ENCODE measurements at places on chromosomes 1 and 21. TPM values are rescaled to one million over a fixed set of nuclear protein-coding genes. Genes with fewer than 3 reads are reported as not detected.
A peak's percentile ranks its signal among the peaks of the same experiment; 100 is the strongest.

The LDLRAD2 gene
- total RNA-seq: not detected

The GBP2 gene
- 156 TPM for total RNA-seq

The KIF26B gene
- 3.7 TPM for total RNA-seq

The PLCH2 gene
- 0.06 TPM for total RNA-seq

The KIF21B gene
- total RNA-seq: 2.2 TPM

- no peaks in the 10 kb centered on the region for H3K4me1 ChIP-seq
- no peak overlapping the region for H3K27ac ChIP-seq
- H3K4me3 ChIP-seq: no peak overlapping the region
- H3K36me3 ChIP-seq: peaks cover 25% of the 10 kb centered on the region
- DNase-seq: no peak
Observed at GRCh38 chr1:217484871-217485270, 146.0 kb downstream of the GPATCH2 start.

- no peaks in the 10 kb centered on the region for H3K4me1 ChIP-seq
- no peaks in the 10 kb centered on the region for H3K27me3 ChIP-seq
- no peak overlapping the region for H3K27ac ChIP-seq
- DNase-seq: no peak
- H3K36me3 ChIP-seq: no peaks in the 10 kb centered on the region
Observed at GRCh38 chr1:90417126-90417525, 300.0 kb downstream of the BARHL2 start.

DNA sequence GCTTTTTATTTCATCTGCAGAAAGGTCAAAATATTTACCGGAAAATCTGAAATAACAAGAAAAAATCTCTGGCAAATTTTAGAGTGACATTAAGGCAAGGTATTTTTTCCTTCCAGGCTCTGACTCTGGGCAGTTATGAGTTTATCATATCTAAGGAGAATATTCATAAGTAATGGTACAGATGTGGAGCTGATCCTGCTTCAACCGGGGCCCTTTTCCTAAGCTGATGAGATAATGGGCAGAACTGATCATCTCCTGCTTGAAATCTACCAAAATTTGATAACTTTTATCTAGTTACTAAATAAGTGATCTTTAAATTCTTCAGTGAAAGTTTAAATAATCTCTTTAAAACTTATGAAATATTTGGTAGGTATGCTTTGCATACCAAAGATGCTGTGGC is 211.6 kb downstream of the COL11A1 start:
- H3K36me3 ChIP-seq: no peaks in the 10 kb centered on the region
- H3K4me3 ChIP-seq: no peak overlapping the region
- DNase-seq: no peak
- no peak overlapping the region for H3K27ac ChIP-seq

DNA sequence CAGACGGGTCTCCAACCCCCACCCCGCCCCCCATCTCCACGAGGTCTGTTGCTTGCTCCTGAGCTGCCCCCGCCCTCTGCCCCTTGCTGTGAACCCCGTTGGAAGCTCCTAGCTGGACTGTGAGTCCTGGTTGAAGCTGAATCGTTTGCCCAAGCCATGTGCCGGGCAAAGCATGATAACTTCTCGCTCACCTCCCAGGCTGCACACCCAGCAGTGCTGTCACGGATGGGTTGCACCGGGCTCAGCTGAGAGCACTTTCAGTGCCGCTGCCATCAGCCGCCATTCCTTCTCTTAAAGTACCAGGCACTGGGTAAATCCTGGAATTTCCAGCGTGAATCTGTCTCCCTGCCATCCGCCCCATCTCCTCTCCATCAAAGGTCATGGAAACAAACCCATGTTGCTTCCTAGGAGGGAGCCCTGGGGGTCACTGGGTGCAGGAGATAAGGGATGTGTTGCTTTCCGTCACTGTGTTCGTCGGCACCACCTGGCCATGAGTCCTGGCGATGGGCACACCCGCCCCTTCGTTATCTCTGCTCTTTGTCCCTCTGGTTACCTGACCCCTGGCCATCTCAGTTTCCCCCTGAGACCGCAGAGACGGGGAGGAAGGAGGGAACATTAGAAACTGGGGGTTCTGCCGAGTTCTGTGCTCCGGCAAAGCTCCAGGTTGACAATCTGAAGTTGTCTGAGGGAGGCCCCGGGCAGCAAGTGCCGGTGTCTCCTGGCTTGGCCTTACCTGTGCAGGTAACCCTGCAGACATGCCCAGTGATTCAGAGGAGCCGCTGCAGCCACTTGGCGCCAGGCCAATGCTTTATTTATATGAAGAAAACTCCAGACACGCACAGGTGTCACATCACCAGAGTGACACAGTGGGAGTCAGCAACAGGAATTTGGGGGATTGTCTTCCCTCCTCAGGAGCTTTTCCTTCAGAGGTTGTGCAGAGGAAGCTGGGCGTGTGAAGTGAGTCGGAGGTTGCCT is 2.7 kb downstream of the PDE9A start:
- peaks cover 12% of the 10 kb centered on the region for H3K27me3 ChIP-seq
- peak overlapping the region; percentile 85 for H3K27ac ChIP-seq
- H3K4me3 ChIP-seq: peak overlapping the region; percentile 68

DNA sequence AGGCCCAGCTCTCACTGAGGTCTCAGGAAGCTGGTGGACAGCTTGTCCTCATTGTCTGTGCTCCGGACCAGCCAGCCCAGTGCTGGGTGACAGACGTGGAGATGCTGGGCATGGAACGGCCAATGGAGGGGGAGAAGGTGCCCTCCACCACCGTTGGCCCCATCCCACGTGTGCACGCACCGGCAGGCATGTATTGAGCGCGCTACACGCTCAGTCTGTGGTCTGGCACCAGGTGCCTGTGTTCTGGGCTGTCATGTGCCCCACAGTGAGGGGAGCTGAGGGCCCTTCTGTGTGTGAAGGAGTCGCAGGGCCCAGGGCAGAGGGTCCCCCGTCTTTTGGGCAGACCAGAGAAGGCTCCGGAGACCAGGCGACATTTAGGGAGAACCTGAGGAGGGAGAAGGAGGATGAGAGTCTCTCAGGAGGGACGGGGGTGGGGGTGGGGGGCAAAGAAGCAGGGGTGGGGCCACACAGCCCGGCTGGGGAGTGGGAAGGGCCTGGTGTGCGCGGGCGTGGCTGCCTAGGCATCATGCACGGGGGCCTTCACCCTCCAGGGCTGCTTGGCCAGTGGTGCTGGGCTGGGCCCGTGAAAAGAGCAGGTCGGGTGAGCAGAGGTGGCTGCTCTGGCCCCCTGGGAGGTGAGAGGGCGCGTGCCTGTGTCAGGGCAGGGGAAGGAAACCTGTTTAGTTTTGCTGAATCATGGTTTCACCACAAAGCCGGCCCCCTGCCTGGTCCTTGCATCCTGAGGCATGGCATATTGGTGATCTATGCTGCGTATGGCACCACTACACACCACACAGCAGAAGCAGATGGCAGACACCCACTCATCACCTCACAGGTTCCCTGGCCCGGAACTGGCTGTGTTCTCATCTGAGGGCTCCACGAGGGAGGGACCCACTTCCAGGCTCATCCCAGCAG is 86.7 kb upstream of the TTC34 start:
- no peak overlapping the region for H3K4me3 ChIP-seq
- no peak overlapping the region for H3K27ac ChIP-seq
- no peak for DNase-seq
- H3K4me1 ChIP-seq: no peaks in the 10 kb centered on the region
- no peaks in the 10 kb centered on the region for H3K27me3 ChIP-seq

DNA sequence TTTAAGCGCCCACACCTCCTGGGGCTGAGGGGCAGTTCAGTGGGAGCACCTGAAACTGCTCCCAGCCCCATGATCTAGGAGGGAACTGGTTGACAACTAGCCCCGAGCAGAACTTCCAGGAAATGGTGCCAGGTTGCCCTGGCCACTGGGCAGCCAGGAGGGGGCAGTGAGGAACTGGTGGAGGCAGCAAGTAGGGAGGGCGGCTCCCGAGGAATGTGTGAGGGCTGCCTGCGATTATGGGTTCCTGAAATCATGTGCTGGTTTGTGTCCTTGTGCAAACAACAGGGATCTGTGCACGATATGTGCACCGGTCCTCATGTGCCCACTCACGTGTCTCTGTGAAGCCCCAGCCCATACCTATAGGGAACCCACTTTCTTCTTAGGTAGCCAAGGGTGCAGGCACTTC is 9.9 kb downstream of the GPR3 start:
- H3K36me3 ChIP-seq: no peaks in the 10 kb centered on the region
- H3K4me3 ChIP-seq: no peak overlapping the region
- peak overlapping the region; percentile 76 for H3K27ac ChIP-seq
- H3K4me1 ChIP-seq: peaks cover 87% of the 10 kb centered on the region

- no peaks in the 10 kb centered on the region for H3K36me3 ChIP-seq
- H3K27me3 ChIP-seq: no peaks in the 10 kb centered on the region
- H3K4me3 ChIP-seq: no peak overlapping the region
- no peaks in the 10 kb centered on the region for H3K4me1 ChIP-seq
Observed at GRCh38 chr1:202159534-202160371, 649 bp downstream of the PTPN7 start.

DNA sequence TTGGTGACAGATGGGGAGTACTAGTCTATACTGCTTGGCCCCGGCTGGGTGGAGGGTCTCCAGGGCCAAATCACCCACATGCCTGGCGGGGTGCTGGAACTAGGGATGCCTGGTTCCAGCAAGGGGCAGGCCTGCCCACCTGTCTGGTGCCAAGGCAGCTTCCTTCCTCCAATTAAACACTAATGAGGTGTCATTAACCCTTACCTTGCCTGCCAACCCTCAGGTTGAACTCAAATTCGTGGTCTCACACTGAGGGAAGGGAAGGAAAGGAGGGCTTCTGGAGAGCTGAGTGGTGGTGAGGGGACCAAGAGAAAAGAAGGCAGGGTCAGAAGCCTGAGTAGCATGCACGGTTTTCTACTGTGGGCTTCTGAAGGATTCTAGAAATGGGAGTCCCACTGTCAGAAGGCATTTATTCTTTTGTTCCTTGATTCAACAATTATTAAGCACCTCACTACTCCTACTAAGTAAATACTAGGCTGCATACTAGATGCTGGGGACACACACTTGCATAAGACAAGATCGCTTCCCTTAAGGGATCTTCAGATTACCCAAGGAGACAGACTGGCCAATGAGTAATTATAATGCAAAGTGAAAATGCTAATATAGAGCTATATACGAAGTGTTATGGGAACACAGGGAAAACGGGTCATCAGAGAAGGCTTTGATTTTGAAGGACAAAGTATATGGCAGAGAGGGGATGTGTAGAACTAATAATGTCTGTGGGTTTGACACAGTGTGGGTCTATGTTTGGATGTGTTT is 5.9 kb upstream of the EFNA3 start:
- no peak overlapping the region for H3K4me3 ChIP-seq
- no peaks in the 10 kb centered on the region for H3K36me3 ChIP-seq
- no peak overlapping the region for H3K27ac ChIP-seq
- no peaks in the 10 kb centered on the region for H3K27me3 ChIP-seq
